ENCODE measurements at places on chromosomes 4 and X.

- DNase-seq = no peak
These were observed 9.1 kb upstream of the TMSB15B start for GRCh38 chrX:103953353-103953752.

GRCh38 chrX:111928456-111928855, 52.5 kb downstream of the TRPC5OS start:
- no peak for DNase-seq

- DNase-seq = no peak
These were observed 16.2 kb downstream of the BOD1L1 start for GRCh38 chr4:13611283-13611842.

GRCh38 chr4:56689201-56689969, 8.3 kb upstream of the HOPX start:
- no peak for DNase-seq

GRCh38 chr4:40238700-40239548, 42.1 kb downstream of the RHOH start:
- no peak for DNase-seq

GRCh38 chr4:47122592-47123291, 91.4 kb downstream of the GABRB1 start:
- DNase-seq = peak; percentile 55

DNA sequence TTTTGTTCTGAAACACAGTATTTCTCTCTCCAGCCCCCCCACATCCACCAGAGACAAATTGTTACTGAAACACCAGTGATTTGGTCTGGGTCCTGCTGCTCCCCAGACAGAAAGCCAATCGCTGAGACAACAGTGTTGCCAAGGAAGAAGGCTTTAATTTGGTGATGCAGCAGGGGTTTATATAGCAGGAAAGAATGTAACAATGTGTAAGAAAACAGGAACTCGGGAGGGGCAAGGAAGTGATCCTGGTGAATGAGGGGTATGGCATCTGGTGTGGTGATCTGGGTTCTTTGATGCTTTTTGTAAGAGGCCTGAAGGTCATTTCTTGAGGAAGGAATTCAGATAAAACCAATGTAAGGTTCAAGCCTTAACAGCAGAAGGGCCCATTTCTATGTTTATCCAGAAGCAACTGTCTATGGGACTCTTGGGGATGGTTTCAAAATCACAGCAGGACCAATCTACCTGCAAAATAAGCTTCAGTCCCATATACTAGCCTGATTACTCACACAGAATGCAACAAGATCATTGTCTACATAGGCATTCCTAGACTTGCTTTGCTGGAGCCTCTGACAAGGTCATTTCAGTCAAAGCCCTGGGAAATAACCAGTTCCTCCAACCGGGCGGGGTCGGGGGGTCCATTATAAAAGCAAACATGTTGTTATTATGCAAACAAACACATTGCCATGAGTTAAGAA, 445.2 kb upstream of the ZFP42 start:
- DNase-seq = no peak

GRCh38 chrX:129618997-129619396, 35.8 kb downstream of the APLN start:
- DNase-seq = no peak

GRCh38 chr4:24704149-24704548, 91.2 kb upstream of the SOD3 start:
- DNase-seq = no peak

GRCh38 chr4:13559413-13559812, 15.1 kb upstream of the NKX3-2 start:
- DNase-seq = no peak

- DNase-seq = no peak
These were observed 48.4 kb upstream of the SLC7A3 start for GRCh38 chrX:70979136-70979762.

DNA sequence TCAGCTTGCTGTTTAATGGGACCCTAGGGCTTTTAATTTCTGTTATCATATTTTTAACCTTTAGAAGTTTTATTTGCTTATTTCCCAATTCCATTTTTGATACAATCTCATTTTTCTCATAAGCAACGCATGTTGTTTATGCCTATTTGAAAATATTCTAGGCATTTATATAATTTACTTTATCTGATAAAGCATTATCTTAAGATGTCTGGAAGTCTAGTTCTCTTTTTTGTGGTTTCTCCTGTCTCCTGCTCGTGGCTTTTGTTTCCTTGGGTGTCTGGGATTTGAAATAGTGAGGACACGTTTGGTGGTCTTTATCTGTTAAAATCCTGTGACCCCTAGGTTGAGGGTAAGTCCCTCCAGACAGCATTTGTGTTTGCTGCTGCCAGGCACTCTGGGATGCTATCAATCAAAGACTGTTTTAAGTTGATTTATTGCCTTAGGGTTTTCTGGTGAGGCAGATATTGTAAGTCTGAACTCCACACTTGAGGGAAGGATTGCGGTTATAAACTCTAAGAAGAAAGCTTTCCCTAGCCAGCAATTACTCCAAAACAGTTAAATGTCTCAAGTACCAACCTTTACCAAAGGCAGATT, 208.0 kb downstream of the PRDM5 start:
- DNase-seq = no peak

GRCh38 chr4:56217343-56217890, 169.9 kb downstream of the AASDH start:
- no peak for DNase-seq

GRCh38 chr4:87017580-87018342, 83.0 kb downstream of the AFF1 start:
- no peak for DNase-seq

DNA sequence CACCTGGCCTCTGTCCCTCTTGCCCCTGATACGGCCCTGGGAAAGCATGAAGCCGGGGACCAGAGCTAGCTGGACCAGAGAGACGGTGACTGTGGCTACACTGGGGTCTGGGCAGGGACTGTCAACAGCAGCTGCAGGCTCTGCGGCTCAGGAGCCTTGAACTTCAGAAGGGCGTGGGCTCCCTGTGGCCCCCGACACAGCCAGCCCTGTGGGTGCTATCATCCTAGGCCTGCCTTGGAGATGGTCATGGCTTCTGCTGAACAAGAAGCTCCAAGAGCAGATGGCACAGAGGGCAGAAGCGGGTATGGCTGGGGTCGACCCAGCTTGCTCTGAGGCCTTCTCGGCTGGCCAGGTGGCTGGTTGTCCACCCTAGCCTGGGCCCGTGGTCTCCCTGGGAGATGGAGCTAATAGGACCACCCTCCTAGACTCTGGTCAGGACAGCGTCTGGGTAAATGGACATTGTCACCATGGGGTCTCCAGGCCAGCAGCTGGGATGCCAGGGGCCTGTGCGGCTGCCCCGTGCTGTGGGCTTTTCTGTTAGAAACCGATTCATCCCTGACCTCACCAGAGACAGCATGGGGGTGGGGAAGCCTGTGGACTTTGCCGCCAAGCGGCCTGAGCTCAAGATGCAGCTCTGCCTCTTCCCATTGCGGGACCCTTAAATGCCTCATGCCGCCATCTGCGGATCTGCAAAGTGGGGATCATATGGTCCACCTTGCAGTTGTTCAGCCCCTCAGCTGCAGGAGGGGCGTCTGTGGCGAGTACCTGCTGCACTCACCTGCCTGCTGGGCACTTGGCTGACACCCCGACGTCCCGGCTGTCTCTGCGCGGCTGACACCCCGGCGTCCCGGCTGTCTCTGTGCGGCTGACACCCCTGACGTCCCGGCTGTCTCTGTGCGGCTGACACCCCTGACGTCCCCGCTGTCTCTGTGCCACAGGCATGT, 21.1 kb downstream of the CPZ start:
- DNase-seq = no peak

- DNase-seq = no peak
These were observed 79.0 kb downstream of the PDGFRA start for GRCh38 chr4:54308110-54308509.

DNA sequence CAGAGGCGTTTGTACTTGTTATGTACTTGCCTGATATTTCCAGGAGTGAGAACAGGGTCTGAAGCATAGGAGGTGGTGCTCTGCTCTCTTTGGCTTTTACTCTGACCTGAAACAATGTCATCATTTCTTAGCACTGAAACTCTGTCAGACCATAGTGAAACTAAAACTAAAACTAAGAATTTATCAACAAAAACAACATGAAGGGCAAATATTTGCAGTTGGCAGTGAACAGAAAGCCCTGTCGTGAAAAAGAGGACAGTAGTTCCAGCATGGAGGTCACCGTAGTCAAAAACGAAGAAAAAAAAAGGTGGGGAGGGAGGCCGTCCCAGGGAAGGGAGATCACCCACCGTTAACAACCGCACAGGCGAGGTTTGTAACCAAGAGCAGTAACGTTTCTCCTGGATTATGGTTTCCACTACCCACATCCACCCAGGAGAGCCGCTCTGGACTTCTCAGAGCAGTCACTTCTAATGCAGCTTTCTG, 97.5 kb downstream of the ANK2 start:
- DNase-seq = no peak

GRCh38 chr4:24659241-24659961, 75.0 kb upstream of the DHX15 start:
- DNase-seq = no peak

- no peak for DNase-seq
These were observed 83.4 kb downstream of the MSN start for GRCh38 chrX:65750674-65751469.

DNA sequence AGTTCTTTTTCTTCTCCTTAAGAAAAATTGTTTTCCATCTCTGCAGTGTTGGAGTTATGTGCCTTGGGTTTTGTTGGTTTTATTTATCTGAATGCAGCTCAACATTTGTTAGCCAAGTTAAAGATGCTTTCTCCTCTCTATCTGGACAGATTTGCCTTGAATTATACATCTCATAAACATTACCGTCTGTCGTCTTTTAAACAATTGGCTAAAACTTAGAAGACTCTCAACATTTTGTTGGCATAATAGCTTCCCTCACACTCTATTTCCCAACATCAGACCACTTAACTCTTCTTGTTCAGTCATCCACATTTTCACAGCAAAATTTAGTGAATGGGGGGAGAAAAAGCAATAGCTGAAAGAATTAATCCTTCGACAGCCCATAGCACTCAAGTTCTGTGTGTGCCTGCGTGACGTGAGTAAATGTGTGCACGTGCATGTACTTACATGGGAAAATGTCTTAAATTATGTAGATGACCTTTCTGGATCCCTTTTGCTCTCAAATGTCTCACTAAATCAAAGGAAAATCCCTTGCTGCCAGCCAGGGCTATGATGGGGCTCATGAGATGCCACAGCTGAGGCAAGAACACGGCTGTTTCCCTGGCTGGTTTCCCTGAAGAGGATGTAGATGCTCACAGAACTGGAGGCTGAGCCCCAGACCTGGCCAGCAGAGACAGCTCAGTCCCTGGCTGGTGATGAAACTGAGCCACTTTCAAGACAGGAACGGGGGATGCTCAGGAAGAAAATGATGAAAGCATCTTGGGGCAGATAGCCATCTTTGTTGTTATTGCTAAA, 382.2 kb downstream of the FBXW7 start:
- no peak for DNase-seq

- no peak for DNase-seq
These were observed 104.8 kb upstream of the CXCL13 start for GRCh38 chr4:77500801-77501200.

- no peak for DNase-seq
These were observed 842.2 kb downstream of the STIM2 start for GRCh38 chr4:27702730-27703431.

- DNase-seq = no peak
These were observed 77.5 kb downstream of the RLIM start for GRCh38 chrX:74536832-74537371.

DNA sequence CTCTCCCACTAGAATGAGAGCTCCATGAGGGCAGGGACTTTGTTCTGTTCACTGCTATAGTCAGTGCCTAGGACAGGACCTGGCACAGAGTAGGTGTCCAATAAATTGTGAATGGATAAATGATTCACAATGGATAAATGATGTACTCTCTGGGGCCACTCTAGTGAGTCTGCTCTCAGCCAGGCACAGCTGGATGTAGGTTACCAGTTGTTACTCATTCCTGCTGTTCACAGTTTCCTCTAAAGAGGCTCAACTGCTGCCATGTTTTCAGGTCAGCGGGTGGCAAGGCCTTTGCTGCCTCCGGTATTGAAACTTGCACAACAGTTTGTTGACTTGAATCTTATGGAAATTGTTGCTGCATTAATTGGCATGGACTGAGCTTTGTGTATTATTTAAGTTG, 99.1 kb downstream of the NHSL2 start:
- DNase-seq = no peak

GRCh38 chr4:4392501-4393183, 5.7 kb downstream of the NSG1 start:
- no peak for DNase-seq

GRCh38 chrX:118523920-118524319, 28.3 kb downstream of the DOCK11 start:
- no peak for DNase-seq

DNA sequence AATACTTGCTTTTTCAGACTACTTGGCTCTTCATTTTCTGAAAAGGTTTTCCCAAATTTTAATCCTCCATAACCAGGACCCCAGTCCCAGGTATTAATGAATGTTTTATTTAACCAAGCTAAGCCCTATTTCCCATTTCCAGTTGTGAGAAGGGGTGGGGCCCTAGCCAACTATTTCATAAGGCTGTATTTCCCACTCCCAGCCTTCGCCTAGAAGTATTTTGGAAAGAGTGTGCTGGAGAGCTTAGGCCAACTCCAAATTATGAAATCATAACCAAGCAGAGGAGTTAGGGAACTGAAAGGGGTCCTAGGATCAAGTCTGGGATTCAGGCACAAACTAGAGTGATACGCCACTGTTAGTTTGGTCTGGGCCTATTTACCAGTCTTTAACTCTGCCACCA, 148.4 kb upstream of the GPC4 start:
- no peak for DNase-seq

DNA sequence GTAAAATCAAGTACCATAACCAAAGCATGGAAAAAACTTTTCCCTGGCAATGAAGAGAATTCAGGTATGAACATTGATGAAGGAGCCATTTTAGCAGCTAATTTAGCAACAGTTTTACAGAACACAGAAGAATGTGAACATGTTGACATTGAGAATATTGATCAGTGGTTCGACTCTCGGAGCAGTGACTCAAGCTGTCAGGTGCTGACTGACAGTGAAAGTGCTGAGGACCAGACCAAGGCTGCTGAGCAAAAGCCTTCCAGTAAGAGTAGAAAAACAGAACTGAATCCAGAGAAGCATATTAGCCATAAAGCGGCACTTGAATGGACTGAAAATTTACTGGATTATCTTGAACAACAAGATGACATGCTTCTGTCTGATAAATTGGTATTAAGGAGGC, 2.8 kb downstream of the TIGD2 start:
- no peak for DNase-seq

DNA sequence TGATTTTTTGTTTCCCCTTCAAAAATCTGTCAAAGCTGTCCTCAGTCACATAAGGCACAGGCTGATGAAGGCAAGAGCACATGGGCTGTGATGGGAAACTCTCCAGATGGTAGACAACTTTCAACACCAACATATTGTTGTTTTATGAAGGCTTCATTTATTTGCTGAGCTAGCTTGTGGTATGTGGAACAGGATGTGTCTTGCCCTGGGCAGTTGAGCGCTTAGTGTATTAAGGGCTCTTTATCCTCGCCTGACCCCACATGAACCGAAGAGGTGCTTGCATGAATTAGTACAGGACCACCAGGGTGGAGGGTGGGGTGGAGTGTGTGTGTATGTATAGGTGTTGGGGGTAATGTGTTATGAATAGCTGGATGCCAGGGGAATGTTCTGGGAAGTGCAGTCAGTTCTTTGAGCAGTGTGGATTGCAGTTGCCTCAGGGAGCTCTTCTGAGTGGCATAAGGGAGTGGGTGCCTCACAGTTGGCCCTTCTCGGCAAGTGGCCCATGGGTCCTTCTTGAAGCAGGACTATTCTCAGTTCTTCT, 103.1 kb downstream of the PHEX start:
- DNase-seq = no peak
